NCI-H524 treated with DMSO at 0.1 percent for 48 hours (cell line): ENCODE measurements at places on chromosomes 16 and 17.

GRCh38 chr17:74704544-74704943 is 8.2 kb downstream of the CD300LF start:
- DNase-seq: no peak

- no peak for DNase-seq
These were observed 727.5 kb downstream of the KCNJ2 start for GRCh38 chr17:70896843-70897242.

GRCh38 chr17:79819534-79820276 is 19.5 kb downstream of the CBX4 start:
- DNase-seq: no peak

- no peak for DNase-seq
These were observed 2.6 kb downstream of the MAP2K3 start for GRCh38 chr17:21286909-21287702.

- no peak for DNase-seq
These were observed 5.1 kb upstream of the CLUH start for GRCh38 chr17:2716649-2717048.

- DNase-seq: peak; percentile 49
These were observed 5.3 kb upstream of the CDR2L start for GRCh38 chr17:74981979-74982662.
